GM23338 (cell line): ENCODE measurements at places on chromosomes 7 and 10. TPM values are rescaled to one million over a fixed set of nuclear protein-coding genes. Genes with fewer than 3 reads are reported as not detected.

PRF1 gene
- 0.13 TPM in 1 of 2 replicates, not detected in the other for polyA plus RNA-seq

IFIT1B gene
- polyA plus RNA-seq: 0.10 TPM in 2 replicates

MNX1 gene
- 0.14 and 0.24 TPM in 2 replicates for polyA plus RNA-seq

TUBB8 gene
- 0.40 and 1.0 TPM in 2 replicates for polyA plus RNA-seq

CYP3A4 gene
- polyA plus RNA-seq: not detected in 2 replicates
